Heart right ventricle (tissue), 16 donors: ENCODE measurements at places on chromosomes 13 and 19. TPM values are rescaled to one million over a fixed set of nuclear protein-coding genes. Genes with fewer than 3 reads are reported as not detected.

Gene FUT6
- total RNA-seq = not detected

Gene DNAAF3
- 0.95 TPM for total RNA-seq

Gene TLE6
- total RNA-seq = 0.64 TPM

Gene ZSCAN22
- total RNA-seq = 1.4 TPM

GRCh38 chr19:4174895-4175668 lies 7.3 kb downstream of the SIRT6 start:
- DNase-seq = no peak

GRCh38 chr13:112764028-112764427 lies 74.2 kb downstream of the ATP11A start:
- DNase-seq = no peak

DNA sequence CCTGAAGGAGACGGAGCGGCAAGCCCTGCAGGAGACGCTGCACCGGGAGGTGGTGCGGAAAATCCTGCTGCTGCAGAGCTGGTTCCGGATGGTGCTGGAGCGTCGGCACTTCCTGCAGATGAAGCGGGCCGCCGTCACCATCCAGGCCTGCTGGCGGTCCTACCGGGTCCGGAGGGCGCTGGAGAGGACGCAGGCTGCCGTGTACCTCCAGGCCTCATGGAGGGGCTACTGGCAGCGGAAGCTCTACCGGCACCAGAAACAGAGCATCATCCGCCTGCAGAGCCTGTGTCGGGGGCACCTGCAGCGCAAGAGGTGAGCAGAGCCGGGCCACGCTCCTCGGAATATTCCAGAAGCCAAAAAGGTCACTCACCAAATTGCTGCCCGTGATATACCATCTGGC lies 22.4 kb upstream of the USE1 start:
- no peak for DNase-seq

- no peak for DNase-seq
Measured at GRCh38 chr19:38733241-38733492, 11.1 kb downstream of the CAPN12 start.

- DNase-seq = no peak
Measured at GRCh38 chr19:18898607-18899408, 2.9 kb upstream of the CERS1 start.

DNA sequence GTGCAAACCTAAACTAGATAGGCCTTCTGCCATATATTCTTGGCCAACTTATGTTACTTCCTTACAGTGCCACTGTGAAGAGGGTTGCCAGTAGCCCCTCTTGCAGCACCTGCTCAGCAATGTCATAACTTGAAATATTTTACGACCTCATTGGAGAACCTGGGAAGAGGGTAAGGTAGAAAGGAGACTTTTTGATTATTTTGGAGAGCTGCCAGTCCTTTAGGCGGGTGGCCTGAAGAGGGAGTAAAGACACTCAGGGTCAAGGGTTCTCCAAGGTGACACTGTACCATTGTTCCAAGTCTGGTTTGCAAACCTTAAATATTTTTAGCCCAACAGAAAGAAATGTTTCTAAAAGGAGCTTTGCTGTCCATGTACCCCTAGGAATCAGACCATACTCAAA lies 118.3 kb downstream of the FLT1 start:
- DNase-seq = no peak

GRCh38 chr13:30725326-30726085 lies 9.8 kb upstream of the ALOX5AP start:
- no peak for DNase-seq

DNA sequence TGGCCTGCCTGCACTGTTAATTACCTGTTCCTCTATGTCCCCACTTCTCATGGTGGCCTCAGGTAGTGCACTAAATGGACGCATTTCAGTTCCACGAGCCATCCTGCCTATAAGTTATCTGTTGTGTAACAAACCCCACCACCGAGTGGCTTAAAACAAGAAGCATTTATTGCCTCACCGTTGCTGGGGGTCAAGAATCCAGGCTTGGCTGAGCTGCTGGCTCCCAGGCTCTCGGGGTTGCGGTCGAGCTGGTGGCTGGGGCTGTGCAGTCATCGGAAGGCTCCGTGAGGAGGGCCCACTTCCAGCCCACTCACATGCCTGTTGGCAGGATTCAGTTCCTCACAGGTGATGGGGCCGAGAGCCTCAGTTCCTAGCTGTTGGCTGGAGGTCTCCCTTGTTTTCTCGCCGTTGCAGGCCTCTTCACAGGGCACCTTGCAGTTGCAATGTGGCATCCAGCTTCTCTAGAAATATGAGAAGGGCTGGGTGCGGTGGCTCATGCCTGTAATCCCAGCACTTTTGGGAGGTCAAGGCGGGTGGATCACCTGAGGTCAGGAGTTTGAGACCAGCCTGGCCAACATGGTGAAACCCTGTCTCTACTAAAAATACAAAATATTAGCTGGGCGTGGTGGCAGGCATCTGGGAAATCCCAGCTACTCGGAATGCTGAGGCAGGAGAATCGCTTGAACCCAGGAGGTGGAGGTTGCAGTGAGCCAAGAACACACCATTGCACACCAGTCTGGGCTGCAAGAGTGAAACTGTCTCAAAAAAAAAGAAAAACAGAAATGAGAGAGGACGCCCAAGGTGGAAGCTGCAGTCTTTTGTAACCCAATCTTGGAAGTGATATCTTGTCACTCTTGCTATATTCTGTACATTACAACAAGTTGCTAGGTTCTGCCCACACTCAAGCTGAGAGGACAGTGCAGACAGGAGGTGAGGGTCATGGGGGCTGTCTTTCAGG lies 6.5 kb upstream of the PTOV1 start:
- DNase-seq = no peak

GRCh38 chr13:41587490-41587889 lies 130.1 kb downstream of the RGCC start:
- DNase-seq = no peak

GRCh38 chr13:110421696-110422385 lies 114.8 kb downstream of the COL4A2 start:
- DNase-seq = no peak
